Cardiac septum (tissue), 1 donor: ENCODE measurements at places on chromosomes 2 and 18. TPM values are rescaled to one million over a fixed set of nuclear protein-coding genes. Genes with fewer than 3 reads are reported as not detected.
A peak's percentile ranks its signal among the peaks of the same experiment; 100 is the strongest.

GRCh38 chr2:151363709-151364108 lies 6.3 kb downstream of the TNFAIP6 start:
- no peak for DNase-seq

GRCh38 chr2:64352292-64352691 lies 101.7 kb upstream of the LGALSL start:
- DNase-seq, result no peak

DNA sequence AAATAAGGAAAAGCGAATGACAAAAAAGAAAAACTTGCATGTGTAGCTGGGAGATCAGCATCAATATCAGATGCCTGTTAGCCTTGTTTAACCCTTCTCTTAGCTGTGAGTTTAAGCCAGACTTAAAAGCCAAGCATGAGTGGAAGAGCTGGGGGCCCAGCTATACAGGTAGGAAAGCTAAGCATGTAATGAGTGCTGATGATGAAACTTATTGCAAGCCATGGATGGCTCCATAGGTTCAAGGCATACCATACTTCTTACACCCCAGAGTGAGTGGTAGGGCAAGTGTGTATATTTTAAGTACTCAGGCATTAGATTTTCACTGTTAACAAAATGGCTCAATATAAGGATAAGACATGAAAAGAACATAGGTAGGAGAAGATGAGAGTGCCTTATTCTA lies 28.0 kb downstream of the RBBP8 start:
- no peak for DNase-seq

- no peak for DNase-seq
Observed at GRCh38 chr2:8406271-8406670, 275.6 kb upstream of the ID2 start.

- peak; percentile 73 for DNase-seq
Observed at GRCh38 chr2:206250041-206250897, 24.2 kb upstream of the ZDBF2 start.

GRCh38 chr18:73110307-73110706 lies 242.5 kb upstream of the NETO1 start:
- no peak for DNase-seq

GRCh38 chr2:177129610-177130009 lies 83.0 kb upstream of the HNRNPA3 start:
- no peak for DNase-seq

GRCh38 chr18:22640281-22640842 lies 222.6 kb upstream of the CTAGE1 start:
- no peak for DNase-seq

DNA sequence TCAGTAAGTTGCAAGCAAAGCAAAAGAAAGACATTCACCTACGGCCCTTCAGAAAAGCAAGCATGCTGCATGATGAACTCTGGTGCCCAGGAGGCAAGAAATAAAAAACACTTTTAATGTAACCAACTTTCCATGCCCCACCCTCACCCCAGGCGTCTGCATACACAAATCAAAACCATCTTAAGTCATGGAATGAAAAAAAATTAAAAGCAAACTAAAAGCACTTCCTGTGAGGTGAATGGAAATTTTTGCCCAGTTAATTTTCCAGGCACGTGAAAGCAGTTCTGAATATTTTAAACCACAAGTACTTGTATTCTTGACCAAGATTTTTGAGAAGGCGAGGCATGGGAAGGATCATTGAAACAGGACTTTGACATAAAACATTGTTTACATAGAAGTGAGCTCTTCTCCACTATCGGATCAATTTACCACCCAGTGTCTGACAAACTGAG lies 2.5 kb upstream of the ICOS start:
- DNase-seq, result no peak

- no peak for DNase-seq
Observed at GRCh38 chr2:43154685-43155084, 71.7 kb downstream of the ZFP36L2 start.

GRCh38 chr2:69086466-69086865 lies 73.5 kb downstream of the ANTXR1 start:
- no peak for DNase-seq

DNA sequence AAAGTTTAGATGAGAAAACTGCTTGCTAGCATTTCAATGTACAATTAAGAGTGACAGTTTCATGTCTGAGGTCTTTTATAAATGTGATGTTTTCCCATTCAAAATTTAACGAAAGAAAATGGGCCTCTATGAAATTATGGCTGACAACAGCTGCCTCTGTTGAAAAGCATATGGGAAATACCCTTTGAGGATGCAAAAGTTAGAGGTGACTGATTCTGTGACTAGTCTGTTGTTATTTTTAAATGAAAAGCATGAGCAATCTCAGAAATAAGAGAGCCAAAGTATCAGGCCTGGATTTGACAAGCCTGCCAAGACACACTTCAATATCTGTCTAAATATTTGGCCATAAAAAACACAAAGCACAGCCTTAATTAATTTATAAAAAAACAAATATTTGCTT lies 580.8 kb downstream of the ERBB4 start:
- DNase-seq, result no peak

- DNase-seq, result no peak
Observed at GRCh38 chr2:123073956-123074355, 951.1 kb upstream of the CNTNAP5 start.

DNA sequence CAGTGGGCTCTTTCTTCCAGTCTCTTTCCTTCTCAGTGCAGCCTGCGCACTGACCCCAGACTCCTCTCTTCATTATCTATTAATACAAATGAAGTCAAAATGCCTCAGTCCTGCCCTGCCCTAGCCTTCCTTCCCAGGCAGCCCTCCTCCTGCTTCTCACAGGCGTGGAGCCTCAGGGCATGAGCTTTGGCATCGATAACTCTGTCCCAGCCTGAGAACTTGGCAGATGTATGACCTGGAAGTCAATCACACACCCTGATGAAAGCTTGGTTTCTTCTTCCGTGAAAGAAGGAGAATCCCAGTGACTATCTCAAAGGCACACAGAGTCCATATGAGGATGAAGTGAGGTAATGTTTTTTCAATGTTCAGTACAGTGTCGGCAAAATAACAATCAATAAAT lies 600.7 kb upstream of the ID2 start:
- no peak for DNase-seq

- peak; percentile 43 for DNase-seq
Observed at GRCh38 chr2:239673641-239674040, 272.8 kb upstream of the HDAC4 start.

DNA sequence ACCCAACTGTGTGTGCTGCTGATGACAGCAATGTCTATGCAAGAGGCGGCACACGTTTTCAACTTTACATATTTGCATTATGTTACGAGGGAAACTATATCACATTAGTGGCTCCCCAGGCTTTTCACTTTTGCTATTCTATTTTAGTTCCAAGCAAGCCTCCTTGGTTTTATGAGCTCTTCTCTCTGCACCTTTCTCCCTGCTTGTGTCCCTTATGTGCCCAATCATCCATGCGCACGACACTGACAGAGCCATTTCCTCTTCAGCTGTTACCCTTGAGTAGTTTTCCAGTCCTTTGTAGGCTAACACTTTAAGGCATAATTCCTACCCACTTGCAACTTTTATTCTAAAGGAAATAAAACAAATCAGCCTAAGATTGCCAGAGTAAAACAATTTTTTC lies 154.3 kb downstream of the TCF4 start:
- no peak for DNase-seq

- no peak for DNase-seq
Observed at GRCh38 chr2:119230219-119231185, 6.9 kb downstream of the STEAP3 start.

PASK gene
- total RNA-seq, result 2.2 TPM

PLEKHA3 gene
- 44.3 TPM for total RNA-seq

LCT gene
- total RNA-seq, result not detected

PSMA8 gene
- not detected for total RNA-seq

CELF4 gene
- total RNA-seq, result 0.24 TPM
